Thoracic aorta (tissue), 2 donors: ENCODE measurements at places on chromosomes 2 and 18. TPM values are rescaled to one million over a fixed set of nuclear protein-coding genes. Genes with fewer than 3 reads are reported as not detected.

DNA sequence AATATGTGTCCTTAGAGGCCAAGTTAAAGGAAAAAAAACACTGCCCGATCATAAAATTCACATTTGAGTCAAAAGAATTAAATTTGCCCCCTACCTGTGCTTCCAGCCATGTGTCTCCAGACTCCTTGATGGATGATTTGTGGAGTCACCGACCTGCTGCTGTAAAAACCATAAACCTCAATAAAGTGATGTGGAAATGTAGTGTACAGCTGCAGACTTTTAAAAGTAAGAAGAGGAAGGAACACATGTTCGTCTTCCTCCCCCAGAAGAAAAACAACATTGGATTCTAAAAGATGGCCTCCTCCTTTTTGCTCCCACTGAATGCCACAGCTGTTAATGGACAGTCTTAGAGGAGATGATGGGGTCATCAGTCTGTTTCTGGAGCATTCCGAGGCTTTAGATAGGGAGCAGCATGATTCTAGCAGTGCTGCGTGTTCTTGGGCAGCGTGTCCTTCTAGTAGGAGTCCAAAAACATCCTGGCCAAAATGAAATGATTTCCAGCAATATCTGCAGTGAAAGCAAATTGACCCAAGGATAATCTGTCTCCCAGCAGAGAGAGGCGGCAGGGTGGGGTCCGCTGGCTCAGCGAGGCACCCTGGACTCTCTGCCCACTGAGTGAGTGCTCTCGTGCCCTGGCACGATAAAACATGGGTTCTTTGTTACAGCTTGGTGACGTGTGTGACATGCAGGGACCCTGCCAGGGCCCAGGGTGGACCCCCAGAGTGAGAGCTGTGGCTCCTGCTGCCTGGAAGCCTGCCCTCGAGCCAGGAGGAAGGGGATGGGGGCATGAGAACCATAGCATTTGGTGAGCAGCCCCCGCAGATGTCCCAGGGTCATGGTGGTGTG lies 196.1 kb downstream of the FAM210A start:
- DNase-seq = no peak

The PLCL1 gene
- 25.6 TPM for total RNA-seq

GRCh38 chr2:16707014-16707623 lies 41.5 kb upstream of the CYRIA start:
- no peak for DNase-seq

The CD226 gene
- 3.7 TPM for total RNA-seq

DNA sequence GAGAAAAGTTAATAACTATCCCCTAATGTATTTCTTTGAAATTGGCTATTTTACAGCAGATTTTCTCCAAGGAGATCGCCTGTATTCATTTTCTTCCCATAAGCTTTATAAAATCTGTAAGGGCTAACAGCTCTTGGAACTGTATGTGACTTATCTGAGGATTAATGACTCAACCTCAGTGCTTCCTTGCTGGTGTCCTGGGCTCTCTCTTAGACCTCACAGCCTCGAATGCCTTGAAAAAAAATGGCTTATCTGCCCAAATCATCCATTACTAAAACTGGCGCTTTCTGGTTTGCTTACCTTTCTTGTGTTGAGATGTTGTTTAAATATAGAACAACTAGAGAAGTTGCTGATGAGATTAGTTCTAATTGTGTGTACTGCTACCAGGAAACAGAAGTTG lies 713.6 kb downstream of the SLC4A3 start:
- DNase-seq = no peak

DNA sequence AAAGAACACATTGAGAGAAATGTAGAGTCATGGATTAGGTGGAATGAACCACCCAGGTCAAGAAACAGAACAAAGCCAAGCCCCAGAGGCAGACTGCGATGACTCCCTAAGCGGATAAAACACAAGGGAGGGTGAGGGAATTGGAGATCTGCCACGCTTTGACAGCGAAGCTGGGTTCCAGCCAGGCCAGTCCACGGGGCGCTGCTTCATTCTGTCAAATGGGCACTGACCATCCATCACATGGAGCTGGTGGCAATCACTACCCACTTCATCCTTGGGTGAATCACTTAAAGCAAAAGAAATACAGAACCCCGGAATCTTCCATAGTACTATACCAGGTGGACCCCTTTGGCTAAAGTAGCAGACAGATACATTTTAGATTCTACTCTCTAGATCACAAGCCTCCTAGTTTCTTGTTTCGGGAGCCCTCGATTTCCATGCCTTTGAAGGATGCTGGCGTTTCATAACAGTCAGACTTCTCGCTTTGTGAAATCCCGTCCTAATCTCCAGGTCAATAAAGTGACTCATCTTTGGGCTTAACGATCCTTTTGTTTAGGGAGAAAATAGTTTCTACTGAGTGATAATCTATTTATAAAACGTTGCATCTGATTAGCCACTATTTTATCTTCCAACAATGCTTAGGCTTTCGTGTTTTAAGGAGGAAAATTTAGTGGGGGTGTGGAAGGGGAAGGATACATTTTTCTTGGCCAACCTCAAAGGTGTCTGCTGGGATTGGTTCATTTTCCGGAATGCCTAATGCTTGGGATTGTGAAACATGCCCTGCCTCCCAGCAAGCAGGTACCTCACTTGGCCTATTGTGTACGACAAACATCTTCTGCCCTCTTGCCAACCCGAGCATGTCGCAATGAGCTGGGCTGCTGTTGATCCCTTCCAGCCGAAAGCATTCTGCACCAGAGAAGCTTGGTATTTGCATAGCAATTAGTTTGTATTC lies 44.1 kb upstream of the HDAC4 start:
- DNase-seq = no peak

The COL4A4 gene
- total RNA-seq = 34.0 TPM

The PKDCC gene
- 225 TPM for total RNA-seq
